ENCODE measurements at places on chromosomes 1 and 21.

DNA sequence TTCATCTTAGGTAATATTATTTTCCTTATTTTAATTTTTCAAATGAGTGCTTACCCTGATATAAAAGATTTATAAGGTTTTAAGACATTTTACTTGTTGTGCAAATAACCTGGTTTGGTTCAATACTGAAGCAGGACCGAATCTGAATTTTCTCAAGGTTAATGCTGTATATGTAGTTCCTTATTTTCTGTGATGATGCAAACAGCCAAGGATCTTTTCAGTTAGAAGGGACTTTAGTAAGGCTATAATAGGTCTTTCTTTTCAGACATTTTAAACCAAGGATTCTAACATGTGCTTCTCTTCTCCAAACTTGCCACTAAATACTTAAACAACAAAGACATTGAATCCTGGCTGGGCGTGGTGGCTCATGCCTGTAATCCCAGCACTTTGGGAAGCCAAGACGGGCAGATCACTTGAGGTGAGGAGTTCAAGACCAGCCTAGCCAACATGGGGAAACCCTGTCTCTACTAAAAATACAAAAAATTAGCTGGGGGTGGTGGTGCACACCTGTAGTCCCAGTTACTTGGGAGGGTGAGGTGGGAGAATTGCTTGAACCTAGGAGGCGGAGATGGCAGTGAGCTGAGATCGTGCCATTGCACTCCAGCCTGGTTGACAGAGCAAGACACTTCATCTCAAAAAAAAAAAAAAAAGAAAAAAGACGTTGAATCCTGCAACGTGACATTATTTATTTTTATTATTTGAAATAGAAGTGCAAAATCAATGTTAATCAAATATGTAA, 3.2 kb upstream of the ARPC5 start:
- DNase-seq = no peak

DNA sequence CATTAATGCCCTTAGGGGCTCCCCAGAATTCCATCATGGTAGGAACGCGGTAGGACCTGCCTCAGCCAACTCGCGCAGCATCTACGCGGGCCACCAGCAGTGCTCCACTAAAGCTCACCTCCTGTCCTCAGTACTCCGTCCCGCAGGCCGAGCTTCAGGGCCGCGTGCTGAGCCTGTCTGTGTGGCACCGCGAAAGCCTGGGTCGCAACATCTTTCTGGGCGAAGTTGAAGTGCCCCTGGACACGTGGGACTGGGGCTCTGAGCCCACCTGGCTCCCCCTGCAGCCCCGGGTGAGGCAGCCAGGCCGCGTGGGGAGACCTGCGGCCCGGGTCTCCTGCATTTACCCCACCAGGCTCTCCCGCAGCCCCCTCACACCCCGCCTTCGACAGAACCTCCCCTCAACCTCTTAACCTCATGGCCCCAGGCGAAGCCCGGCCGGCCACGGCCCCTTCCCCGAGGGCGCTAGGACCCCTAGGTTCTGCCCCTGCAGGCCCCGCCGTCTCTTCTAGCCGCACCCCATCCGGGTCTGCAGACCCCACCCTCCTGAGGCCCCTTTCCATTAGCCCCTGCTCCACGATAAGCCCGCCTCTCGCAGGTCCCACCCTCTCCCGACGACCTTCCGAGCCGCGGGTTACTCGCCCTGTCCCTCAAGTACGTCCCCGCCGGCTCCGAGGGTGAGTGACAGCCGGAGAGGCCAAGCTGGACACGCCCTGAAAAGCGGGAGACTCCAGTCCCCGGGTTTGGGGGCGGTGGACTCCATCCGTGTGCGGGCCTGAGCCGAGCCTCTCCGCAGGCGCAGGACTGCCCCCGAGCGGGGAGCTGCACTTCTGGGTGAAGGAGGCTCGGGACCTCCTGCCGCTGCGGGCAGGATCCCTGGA, 9.1 kb downstream of the SYTL1 start:
- no peak for DNase-seq

GRCh38 chr1:40056519-40057309, 16.2 kb downstream of the CAP1 start:
- no peak for DNase-seq

GRCh38 chr1:170800265-170800664, 135.1 kb upstream of the MROH9 start:
- DNase-seq = no peak

- no peak for DNase-seq
These were observed 810 bp upstream of the HLX start for GRCh38 chr1:220878191-220879075.

DNA sequence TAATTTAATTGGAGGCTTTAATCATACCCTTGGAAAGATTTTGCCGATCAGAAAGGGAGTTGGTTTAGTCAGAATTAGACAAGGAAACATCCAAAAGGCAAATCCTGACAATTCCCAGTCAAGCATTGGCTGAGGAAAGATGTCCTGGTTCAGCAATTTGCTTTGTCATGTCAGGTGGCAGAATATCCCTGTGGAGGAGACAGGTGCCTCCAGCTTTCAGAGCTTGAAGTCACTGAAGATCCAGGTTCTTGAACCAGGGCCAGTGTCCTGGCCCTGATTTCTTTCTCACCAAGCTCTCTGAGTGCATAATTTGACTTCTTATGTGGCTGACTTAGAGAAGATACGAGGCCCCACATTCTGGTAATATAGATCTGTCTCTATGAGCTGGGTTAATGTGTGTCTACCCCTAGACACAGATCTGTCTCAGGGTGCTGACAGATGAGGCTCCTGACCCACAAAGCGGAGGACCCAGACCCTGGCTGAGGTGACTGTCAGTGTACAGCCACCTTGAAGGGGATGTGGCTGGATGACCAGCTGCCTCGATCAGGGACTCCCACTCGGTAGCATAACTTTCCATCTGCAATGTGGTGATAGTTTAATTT, 118.9 kb downstream of the HHAT start:
- DNase-seq = no peak

DNA sequence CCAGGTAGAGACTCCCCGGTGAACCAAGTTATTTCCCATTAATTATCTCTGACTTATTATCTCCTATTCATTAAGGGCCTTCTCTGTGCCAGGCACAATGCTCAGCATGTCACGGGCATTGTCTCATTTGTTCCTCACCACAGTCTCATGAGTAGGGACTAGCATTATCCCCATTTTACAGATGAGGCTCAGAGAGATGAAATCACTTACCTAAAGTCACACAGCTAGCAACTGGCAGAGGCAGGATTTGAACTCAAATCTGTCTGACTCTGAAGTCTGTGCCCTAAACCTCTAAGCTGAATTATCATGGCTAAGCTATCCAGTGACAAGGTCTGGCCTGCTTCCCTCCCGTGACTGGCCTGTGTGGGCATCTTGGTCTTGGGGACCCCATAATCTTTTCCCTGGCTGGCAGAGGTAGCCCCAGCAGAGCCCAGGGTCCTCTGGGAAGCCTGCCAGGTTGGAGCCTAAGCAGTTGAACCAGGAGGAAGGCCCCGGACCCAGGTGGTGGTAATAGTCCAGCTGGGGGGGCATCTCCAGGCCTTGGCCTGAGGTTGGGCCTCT, 4.5 kb downstream of the MAP7D1 start:
- DNase-seq = no peak

- DNase-seq = no peak
These were observed 48.2 kb downstream of the ELK4 start for GRCh38 chr1:205583461-205584130.

GRCh38 chr1:180507795-180508724, 5.7 kb upstream of the ACBD6 start:
- DNase-seq = no peak

GRCh38 chr1:205500240-205501233, 3.9 kb upstream of the CDK18 start:
- no peak for DNase-seq
